ENCODE measurements at places on chromosomes 7 and 10. TPM values are rescaled to one million over a fixed set of nuclear protein-coding genes. Genes with fewer than 3 reads are reported as not detected.
A peak's percentile ranks its signal among the peaks of the same experiment; 100 is the strongest.

GRCh38 chr7:26387731-26388130 is 96.1 kb downstream of the SNX10 start:
- DNase-seq = no peak

DNA sequence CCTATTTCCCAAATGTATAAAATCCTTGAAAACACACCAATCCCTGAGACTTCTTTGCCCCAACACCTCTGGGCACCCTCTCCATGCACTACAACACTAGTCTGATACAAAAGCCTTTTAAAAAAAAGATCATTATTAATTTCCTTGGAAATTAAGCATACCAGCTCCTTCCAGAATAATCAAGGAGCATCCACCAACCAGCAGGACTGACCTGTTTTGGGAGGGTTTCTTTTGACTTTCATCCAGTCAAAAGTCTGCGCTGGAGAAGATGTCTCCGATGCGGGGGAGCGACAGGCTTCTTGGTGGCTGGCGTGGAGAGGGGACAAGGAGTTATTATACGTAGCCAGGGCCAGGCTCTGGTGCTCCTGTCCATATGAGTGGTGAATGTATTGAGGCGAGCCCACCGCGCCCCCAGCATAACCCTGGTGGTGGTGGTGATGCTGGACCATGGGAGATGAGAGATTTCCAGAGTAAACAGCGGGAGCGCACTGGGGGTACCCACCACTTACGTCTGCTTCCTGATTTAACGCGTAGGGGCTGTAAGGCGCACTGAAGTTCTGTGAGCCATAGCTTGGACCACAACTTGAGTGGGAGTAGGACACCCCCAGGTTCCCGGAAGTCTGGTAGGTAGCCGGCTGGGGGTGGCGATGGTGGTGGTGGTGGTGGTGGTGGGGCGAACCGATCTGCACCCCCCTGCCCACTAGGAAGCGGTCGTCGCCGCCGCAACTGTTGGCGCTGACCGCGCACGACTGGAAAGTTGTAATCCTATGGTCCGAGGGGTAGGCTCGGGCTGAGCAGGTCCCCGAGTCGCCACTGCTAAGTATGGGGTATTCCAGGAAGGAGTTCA is 527 bp downstream of the HOXA1 start:
- no peak for DNase-seq

GRCh38 chr7:99383791-99384370 is 9.4 kb downstream of the ARPC1B start:
- DNase-seq = no peak

GRCh38 chr7:4725014-4725849 is 43.1 kb downstream of the FOXK1 start:
- peak; percentile 85 for DNase-seq

GRCh38 chr7:1963575-1963974 is 269.2 kb downstream of the MAD1L1 start:
- DNase-seq = no peak

DNA sequence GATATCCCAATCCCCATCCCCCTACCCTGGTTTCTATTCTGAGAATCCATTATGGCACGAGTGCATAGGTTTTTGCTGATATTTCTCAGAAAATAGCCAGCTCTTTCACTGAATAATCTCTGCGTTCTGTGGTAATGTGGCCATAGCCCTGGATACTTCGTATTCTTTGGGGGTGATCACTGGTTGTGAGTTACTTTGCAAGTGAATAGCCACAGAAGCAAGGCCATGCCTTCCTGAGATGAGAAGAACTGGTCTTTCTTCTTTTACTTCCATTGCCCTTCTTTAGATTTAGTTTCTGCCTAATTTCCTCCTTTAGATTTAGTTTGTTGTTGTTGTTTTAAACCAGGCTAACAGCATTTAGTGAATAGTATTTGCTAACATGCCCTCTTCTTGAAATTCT is 323.4 kb downstream of the CDC14C start:
- no peak for DNase-seq

DNA sequence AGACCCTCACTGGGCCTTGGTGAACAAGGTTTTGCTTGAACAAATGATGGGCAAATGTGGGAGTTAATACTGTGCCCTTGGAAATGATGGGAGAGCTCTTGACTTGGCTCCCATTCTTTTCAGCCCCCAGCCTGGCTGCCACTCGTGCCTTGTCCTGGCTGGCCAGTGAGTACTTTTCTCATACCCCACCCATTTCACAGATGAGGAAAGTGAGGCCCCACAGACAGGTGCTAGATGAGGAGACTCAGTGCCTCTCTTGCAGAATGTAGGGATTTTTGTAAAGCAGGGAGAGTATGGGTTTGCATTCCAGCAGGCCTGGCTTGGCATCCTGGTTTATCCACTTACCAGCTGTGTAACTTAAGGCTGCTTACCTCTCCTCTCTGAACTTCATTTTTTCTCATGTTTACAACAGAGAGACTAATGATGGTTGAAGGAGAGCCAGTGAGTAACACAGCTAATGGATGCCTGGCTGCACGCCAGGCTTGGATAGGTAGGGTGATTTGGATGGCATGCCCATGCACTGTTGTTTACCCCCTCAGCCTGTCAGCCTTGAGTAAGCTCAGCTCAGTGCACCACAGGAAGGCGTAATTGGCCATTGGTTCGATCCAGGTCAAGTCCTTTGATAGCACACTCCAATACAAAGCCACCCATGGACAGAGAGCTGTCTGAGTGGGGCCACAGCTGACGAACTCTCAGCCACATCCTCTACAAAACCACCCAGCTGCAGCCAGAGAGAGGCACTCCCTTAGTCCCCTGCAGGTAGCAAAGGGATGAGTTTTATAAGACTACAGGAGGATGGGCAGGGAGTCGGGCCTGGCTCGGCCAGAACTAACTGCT is 436.8 kb downstream of the RPS24 start:
- DNase-seq = peak; percentile 52

- DNase-seq = no peak
Observed at GRCh38 chr10:77679217-77679616, 41.6 kb upstream of the KCNMA1 start.

DNA sequence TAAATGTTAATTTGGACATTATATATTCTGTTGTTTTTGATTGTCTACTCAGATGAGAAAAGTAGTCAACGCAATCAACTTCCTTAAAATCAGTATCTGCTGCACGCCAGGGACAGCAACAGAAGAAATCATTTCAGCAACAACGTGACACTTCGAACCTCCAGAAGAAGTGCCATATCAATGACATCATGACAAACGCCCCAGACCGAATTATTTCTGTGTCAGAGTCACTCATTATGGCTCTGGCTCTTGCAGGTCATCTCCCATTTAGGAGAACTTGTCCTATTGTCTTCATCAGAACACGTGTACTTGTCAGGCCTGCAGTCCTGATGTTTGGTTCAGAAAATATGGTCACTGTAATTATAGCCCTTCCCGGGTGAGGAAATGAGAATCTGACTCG is 276.3 kb downstream of the ADARB2 start:
- DNase-seq = no peak

DNA sequence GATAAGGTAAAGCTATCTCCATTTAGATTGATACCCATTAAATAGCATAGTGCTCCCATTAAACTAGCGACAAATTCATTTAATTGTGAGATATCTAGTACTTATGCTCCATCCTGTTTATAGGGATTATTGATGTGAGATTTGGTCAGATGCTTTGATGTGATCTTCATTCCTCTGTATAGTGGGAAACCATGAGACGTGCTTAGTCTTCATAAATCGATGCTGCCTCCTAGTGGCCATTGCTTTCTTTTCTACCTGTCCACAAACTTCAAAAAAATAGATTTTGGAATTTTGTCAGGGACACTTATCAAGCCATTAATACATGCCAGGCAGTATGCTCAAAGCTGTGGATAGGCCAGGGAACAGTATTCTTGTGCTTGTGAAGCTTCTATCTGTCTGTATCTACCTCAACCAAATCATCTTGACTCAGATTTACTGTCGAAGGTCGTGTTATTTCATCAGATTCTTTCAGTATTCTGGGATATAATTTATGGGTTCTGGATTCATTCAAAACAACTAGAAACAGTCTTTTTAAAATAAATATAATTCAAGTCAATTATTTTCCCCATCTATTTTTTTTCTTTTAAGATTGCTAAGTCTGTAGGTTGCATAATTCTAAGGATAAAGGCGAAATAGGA is 12.0 kb downstream of the LSM8 start:
- DNase-seq = peak; percentile 73

GRCh38 chr7:50477640-50478039 is 27.5 kb upstream of the FIGNL1 start:
- peak; percentile 86 for DNase-seq

GRCh38 chr10:61000769-61001730 is 57.1 kb upstream of the RHOBTB1 start:
- DNase-seq = peak; percentile 3

DNA sequence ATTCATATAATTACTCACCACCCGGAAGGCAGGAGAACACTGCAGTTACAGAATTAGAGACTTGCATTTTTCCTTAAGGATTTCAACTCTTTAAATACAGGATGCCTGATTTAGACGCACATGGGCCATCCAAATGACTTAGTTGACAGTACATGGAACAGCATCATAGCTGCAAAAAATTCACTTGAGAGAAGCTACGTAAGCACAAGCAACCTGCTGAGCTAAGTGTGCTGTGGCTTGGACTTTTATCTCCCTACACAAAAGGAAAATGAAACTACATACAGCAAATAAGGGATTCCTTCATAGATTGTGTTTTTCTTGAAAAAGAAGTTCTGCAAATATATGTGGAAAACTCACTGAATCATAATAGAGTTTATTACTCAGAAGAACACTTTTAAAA is 152.6 kb downstream of the POU6F2 start:
- DNase-seq = peak; percentile 9

The RBP3 gene
- not detected for total RNA-seq

The FGFBP3 gene
- 0.17 TPM for total RNA-seq

The ELFN1 gene
- 0.15 TPM for total RNA-seq

The ADCY1 gene
- total RNA-seq = 0.10 TPM

The SFRP5 gene
- 0.17 TPM for total RNA-seq

The C10orf53 gene
- total RNA-seq = not detected

The SCIN gene
- 113 TPM for total RNA-seq

The SLC18A3 gene
- total RNA-seq = 0.10 TPM

The FAM25A gene
- not detected for total RNA-seq

The PRSS37 gene
- total RNA-seq = not detected

The GPR141 gene
- not detected for total RNA-seq

Data from renal cortical epithelial cell (primary cell).